Cardiac septum (tissue), 1 donor: ENCODE measurements at places on chromosomes 13 and 19. TPM values are rescaled to one million over a fixed set of nuclear protein-coding genes. Genes with fewer than 3 reads are reported as not detected.

IGFL3 gene
- total RNA-seq: not detected

APLP1 gene
- 39.9 TPM for total RNA-seq

HSD17B14 gene
- 1.9 TPM for total RNA-seq

KL gene
- 1.9 TPM for total RNA-seq

R3HDM4 gene
- total RNA-seq: 24.5 TPM

KLF1 gene
- total RNA-seq: 0.38 TPM

IER2 gene
- 28.4 TPM for total RNA-seq

SPRED3 gene
- 2.2 TPM for total RNA-seq

CEACAM4 gene
- 0.51 TPM for total RNA-seq
